ENCODE measurements at places on chromosomes 3 and 15.

DNA sequence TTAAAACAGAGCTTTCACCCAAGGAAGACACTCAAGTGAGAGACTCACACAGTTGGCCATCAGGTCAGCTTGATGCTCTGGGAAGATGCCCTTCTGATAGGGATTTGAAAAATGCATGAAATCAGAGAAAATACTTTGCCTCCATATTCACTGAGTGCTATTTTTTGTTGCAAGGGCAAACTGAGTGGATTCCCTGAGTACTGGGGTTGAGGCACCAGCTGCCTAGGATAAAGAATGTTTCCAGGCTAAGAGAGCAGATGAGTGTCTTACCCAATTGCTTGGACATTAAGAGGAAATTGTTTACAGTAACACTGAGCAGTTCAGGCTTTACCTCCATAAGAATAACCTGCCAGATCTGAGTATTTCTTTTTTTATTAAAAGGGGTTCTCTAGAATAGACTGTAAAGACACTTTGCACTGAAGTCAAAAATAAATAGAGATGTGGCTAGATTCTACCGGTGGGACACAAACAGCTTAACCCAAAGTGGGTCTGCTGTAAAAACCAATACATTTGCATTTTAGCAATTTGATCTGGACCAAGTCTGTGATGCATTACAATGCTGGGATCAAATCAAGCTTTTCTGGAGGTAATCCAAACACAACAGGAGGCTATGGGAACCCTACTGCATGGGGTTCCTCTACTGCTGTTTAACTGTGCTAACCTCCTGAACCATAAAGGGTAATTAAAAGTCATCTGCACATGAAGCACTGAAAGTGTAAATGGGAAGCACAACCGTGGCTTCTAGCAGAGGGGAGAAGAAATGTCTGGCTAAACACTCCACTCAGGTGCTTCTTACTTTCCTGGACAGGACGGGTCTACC is 238.8 kb upstream of the WNT5A start:
- no peak for DNase-seq

DNA sequence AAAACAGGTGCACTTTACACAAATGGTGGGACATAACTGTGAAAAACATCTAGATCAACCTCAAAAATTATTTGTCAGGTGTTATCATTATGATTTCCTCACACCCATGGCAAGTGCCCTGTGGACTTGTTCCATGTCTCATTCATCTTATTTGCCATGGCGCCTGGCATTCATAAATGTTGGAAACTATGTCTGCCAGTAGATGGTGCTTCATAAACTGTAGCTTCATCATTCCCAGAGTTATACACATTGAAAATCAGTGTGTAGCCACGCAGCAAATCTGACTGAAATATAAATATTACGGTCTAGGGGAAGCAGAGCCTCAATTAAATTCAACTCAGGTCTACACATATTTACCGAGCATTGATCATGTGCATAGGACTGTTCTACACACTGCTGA is 90.7 kb downstream of the IMPG2 start:
- no peak for DNase-seq

GRCh38 chr3:8095724-8096123 is 405.9 kb upstream of the LMCD1 start:
- no peak for DNase-seq

GRCh38 chr3:147653367-147653923 is 244.3 kb downstream of the ZIC1 start:
- no peak for DNase-seq

GRCh38 chr3:168983046-168983445 is 680.5 kb downstream of the MECOM start:
- no peak for DNase-seq
